Esophagus squamous epithelium (tissue), 5 donors: ENCODE measurements at places on chromosomes 1 and 21.

- no peak for DNase-seq
Observed at GRCh38 chr1:94970783-94971182, 43.9 kb upstream of the CNN3 start.

- no peak for DNase-seq
Observed at GRCh38 chr1:171460018-171460620, 25.2 kb upstream of the PRRC2C start.

GRCh38 chr21:36533468-36533848 is 53.5 kb upstream of the CLDN14 start:
- DNase-seq = no peak

- DNase-seq = no peak
Observed at GRCh38 chr1:116178837-116179236, 67.6 kb downstream of the MAB21L3 start.
